ENCODE measurements at places on chromosomes 5 and 9.

- no peak for DNase-seq
Measured at GRCh38 chr5:104370523-104370922, 807.9 kb upstream of the NUDT12 start.

DNA sequence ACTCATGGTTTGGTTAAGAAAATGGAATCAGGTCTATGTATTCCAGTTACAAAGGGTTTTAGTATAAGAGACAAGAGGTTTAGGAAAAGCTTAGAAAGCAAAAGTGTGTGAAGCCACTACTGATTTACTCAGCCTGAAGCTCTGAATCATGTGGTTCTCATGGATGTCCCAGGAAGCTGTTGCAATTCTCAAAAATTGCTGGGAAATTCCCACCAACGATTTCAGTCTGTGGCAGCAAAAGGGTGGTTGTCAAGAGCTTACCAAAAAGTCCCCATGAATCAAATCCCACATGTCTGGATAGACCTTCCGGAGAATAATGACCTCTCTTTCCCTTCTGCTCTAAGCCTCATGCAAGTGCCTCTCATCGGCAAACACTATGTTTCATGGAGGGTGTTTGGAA, 929.9 kb downstream of the TLE4 start:
- DNase-seq = no peak

DNA sequence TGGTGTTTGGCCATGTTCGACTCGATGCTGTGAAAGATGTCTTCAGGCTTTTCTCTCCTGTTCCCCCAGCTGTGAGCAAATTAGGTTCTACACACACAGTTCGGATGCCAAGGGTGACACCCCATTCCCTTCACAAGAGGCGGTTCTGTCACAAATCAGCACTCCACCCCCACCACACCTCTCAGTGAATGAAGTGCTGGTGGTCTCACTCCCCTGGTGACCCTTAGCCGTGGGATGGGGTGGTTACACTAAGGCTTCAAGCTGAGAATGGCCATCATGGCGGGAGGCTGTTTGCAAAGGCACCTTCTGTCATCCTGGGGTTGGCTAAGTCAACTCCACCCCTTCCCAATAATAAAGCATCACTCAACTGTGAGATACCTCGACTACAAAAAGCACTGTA, 26.4 kb downstream of the AMBP start:
- DNase-seq = no peak

DNA sequence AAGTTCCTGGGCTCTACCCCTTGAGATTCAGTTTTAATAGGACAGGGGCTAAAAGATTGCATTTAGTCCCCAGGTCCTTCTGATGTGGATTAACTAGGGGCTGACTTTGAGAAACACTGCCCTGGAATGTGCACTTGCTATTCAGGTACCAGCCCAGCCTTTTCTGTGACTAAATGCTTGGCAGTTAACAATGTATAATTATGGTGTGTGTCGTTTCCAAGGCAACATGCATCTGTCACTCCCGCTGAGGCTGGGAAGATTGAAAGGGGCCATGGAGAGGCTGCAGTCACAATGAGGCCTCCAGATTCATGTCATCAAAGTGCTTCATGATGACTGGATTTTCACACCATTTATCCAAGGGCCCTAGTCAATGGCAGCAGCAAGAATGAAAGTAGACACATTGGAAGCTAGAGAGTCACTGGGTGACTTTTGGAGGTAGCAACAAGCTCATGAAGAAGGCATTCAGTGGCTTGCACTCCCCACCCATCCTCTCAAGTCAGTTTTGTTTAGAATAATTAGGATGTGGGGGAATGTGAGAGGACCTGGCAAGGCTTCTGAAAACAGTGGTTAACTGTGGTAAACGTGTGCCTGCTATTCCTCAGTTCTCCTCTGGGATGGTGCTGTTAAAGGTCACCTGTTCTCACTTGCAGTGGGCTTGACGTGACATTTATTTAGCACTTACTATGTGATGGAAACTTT, 28.3 kb downstream of the RAI14 start:
- DNase-seq = no peak

DNA sequence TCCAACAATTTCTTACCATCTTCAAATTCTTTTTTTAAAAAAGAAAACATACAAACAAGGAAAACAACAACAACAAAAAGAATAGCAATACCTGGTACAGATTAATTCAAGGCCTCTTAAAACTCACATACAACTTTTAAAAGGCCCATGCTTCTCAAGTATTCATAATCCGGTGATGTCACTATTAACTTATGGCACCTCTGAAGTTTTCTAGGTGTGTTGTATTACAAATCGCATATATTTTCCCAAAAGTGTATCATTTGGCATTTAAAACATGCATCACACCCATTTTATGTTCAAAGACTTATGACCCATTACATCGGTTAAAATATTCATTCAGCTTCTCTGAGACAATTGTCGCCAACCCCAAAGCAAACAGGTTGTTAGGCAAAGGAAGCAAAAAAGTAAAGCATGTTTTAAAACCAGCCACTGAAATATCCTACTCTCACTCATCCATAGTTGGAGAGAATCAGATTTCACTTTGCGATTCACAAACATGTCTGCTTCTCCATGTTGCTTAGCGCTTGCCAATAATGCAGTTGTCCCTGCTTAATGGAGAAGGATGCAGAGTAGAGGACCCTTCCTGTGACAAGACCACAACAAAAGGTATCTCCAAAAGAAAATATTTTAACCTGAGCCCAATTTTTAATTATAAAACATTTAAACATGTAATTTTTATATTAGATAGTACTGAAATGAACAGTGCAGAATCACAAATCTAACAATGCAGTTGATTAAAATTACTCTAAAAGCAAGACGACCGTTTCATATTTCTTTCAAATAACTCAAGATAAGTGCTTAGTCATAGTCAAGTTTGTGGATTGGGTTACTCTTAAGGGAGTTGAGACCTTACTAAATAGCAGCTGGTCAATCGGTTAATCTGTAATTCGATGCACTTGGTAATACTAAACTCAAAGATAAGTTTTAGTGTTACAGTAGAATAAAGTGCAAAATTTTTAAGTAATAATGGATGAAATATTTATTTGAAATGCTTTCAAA, 1.6 kb downstream of the SKP1 start:
- DNase-seq = no peak

DNA sequence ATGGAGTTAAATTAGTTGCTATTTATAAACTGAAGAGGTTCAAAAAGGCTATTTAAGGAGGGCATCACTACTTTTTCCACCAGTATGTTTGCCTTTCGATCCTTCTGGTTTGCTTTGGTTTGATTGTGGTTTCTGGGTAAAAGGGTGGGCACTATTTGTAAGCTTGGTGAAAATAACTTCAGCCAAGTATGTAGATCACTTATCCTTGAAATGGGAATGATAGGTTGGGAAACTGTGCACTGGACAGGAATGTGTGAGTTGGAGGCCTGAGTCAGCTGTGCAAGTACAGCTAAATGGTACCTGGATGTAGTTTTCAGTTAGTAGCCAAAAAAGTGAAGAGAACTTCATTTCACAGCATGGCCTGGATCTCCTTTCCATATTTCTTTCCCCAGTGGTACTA, 466.2 kb downstream of the ENC1 start:
- DNase-seq = no peak

DNA sequence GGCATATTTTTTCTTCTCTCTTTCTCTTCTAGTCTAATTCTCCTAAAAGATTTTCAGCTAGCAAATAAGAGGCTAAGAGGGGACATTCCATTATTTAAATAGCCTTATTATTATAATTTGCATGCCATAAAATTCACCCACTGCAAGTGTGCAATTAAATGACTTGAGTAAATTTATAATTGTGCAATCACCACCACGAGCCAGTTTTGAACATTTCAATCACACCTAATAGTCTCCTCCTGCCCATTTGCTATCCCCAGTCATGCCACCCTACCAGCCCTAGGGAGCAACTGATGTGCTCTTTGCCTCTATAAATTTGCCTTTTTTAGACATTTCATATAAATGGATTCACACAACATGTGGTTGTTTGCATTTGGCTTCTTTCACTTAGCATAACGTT, 12.0 kb upstream of the SLC36A2 start:
- DNase-seq = no peak

- no peak for DNase-seq
Measured at GRCh38 chr5:143506836-143507552, 103.5 kb upstream of the NR3C1 start.

GRCh38 chr5:168786147-168786546, 207.0 kb upstream of the PANK3 start:
- DNase-seq = no peak

DNA sequence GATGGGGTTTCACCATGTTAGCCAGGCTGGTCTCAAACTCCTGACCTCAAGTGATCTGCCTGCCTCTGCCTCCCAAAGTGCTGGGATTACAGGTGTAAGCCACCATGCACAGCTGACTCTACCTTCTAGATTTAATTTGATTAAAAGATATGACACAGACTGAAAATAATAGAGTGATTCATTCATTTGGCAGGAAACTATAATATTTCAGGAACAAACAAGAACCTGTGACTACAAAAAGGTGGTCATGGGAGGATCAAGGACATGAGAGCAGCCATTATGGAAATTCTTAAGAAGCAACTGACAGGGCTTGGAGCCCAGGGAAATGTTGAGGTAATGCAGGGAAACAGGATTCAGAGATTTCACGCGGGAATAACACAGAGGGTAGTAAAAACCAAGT, 265.5 kb upstream of the DAP start:
- no peak for DNase-seq

DNA sequence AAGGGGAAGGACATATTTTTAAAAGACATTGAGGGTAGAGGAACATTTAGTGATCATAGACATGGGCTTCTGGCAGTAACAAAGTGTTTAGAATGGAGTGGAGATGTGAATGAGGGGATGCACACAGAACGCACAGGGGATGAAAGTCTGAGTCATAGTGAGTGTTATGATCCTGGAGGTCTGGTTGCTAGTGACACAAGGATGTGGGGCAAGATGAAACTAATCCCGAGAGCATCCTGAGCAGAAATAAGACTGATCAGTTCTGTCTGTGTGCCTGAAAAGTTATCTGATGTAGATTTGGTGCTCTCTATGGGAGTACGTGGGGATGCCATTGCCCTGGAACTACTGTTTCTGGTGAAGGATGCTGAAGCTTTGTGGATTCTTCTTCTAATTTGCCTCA, 141.1 kb downstream of the CHSY3 start:
- DNase-seq = no peak

- no peak for DNase-seq
Measured at GRCh38 chr5:108735790-108736189, 11.9 kb upstream of the FER start.

GRCh38 chr9:127159325-127159801, 36.9 kb upstream of the ANGPTL2 start:
- DNase-seq = peak; percentile 7

GRCh38 chr5:113510836-113511451, 2.5 kb upstream of the YTHDC2 start:
- DNase-seq = no peak

DNA sequence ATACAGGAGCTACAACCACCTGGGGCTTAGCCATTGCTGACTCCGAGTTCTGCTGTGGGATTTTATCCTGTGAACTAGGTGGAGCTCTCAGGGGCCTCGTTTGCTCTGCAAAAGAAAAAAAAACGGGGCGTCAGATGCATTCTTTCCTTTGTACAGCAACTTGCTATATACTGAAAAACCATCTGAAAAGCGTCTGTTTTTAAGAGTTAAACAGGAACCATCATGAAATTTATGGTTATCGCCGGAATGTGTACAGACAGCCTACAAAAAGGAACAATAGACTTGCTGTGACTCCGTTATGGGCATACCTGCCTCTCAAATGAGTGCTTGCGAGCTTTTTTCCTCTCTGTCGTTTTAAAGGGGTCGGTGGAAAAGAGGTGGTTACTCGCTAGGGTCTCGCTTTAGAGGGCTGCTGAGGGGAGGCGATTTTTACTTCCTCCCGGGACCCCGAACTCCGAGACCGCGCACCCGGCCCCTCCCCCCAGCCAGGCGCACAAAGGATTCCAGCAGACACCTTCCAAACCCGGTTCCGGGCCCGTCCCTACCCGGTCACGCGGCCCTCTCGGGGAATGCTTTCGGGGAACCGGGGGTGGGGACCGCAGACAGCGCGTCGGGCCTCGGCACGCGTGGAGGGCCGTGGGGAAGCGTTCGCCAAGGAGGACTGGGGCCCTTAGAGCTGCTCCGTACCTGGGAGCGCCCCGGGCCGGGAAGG, 826 bp downstream of the PAIP1 start:
- peak; percentile 55 for DNase-seq

DNA sequence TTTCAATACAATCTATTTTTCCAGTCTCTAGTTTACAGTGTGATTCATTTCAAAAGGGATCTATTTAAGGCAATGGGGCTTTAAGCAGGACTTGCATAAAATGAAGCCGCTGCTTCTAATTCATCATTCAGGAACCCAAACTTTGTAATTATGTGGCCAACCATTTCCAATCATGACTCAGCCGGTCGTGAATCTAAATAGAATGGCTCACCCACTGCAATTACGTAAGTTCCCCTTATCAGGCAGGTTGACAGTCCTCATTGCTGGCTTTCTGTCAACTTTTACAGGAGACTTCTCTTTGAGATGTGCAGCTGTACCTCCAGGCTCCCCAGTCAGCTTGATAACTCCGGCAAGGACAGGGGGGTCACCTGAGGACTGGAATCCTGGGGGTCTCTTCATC, 152.8 kb upstream of the DAP start:
- DNase-seq = no peak

DNA sequence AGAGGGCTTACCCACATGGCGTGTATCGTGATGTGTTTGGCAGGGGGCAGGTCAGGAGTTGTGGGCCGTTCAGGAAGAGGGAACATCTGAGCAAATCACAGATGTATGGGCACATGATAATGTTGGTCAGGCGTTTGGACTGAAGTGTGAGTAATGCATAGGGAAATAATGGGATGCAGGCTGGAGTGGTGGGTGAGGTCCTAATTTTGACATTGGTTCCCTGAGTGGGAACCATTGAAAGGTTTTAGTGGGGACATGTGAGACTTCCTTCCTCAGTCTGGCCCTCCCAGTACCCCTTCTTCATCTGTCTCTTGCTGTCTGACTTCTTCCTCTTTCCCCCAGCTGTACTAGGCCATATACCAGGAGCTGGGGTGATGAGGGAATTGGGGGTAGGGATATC, 7.6 kb downstream of the OTULIN start:
- DNase-seq = no peak

GRCh38 chr9:75105841-75106240, 17.5 kb downstream of the OSTF1 start:
- no peak for DNase-seq

DNA sequence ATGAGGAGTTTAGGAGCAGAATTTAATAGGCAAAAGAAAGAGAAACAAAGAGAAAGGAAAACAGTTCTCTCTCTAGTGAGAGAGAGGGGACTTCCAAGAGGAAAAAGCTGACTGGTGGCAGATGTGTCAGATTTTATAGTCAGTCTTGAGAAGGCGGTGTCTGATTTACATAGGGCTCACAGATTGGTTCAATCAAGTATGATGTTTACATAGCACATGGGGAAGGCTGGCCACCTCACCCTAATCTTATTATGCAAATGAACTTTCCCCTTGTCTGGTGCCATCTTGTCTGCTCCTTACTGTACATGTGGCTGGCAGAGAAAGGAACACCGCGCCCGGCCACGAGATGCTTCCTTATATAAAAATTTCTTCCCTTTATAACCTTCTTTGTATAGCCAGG, 24.7 kb downstream of the UNC13B start:
- DNase-seq = no peak

DNA sequence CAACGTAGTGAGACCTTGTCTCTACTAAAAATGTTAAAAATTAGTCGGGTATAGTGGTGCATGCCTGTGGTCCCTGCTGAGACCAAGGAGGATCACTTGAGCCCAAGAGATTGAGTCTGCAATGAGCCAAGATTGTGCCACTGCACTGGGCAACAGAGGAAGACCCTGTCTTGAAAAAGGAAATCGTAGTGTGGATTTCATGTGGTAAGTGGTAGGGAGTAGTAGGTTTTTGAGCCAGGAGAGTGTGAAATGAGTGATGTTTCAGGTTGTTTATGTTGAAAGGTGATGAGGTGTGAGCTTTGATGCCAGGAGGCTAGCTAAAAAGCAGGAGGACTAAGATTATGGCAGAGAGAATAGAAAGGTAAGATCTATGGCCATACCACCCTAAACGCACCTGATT, 5.9 kb downstream of the MATR3 start:
- peak; percentile 38 for DNase-seq
